ENCODE measurements at places on chromosomes 12 and 14. TPM values are rescaled to one million over a fixed set of nuclear protein-coding genes. Genes with fewer than 3 reads are reported as not detected.

Gene KMT2D
- total RNA-seq: 136 TPM

Gene FOXJ2
- 12.5 TPM for total RNA-seq

Gene CACNA2D4
- 2.1 TPM for total RNA-seq

Gene TAS2R7
- not detected for total RNA-seq

Gene ATL1
- total RNA-seq: 1.4 TPM

Gene HCAR3
- not detected for total RNA-seq
